Head of caudate nucleus (tissue), 42 donors: ENCODE measurements at places on chromosomes 4 and X.
A peak's percentile ranks its signal among the peaks of the same experiment; 100 is the strongest.

DNA sequence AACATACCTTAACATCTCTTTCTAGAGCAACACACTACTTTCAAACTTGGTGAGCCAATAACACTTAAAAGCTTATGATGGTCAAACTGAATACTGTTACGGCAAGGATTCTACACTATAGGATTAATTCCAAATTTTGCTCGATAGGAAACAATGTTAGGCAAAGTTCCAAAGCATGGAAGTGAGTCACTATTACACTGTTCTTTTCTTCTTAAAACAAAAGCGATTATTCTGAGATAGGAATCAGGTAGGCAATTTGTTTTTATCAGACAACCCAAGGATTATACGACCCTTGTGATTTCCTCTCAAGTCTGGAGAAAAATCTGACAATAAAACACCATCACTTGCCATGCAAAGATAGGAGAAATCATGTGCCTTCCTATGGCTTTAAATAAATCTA, 81.5 kb downstream of the HUWE1 start:
- no peak for DNase-seq

DNA sequence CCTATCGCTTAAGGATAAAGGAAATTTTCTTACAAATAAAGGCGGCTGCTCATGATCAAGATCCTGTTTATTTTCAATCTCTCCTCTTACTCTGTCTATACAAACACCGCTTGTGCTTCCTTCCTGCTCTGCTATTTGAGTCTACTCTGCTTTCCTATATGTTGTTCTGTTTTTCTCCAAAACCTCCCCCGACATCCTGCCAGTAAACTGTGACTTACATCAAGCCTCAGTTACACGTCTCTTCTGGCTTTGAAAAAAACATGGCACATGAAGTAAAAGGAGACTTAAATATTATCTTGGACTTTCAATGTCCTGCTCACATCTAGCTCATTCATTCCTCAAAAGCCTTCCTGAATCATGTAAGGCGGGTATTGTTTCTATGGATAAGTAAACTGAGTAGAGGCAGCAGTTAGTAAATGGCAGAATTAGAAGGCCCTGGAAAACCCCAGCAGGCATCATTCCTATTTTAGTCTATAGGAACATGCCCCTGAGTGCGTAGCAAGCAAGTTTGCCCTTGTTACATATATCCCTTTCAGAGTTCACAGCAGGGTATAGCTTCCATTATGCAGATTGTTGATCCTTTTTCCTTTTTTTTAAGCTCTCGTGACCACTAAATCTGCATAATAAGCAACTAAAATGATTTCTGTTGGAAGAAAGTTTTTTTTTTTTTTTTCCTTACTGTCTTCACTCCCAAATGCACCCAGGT, 280.1 kb downstream of the RAPGEF2 start:
- no peak for DNase-seq

DNA sequence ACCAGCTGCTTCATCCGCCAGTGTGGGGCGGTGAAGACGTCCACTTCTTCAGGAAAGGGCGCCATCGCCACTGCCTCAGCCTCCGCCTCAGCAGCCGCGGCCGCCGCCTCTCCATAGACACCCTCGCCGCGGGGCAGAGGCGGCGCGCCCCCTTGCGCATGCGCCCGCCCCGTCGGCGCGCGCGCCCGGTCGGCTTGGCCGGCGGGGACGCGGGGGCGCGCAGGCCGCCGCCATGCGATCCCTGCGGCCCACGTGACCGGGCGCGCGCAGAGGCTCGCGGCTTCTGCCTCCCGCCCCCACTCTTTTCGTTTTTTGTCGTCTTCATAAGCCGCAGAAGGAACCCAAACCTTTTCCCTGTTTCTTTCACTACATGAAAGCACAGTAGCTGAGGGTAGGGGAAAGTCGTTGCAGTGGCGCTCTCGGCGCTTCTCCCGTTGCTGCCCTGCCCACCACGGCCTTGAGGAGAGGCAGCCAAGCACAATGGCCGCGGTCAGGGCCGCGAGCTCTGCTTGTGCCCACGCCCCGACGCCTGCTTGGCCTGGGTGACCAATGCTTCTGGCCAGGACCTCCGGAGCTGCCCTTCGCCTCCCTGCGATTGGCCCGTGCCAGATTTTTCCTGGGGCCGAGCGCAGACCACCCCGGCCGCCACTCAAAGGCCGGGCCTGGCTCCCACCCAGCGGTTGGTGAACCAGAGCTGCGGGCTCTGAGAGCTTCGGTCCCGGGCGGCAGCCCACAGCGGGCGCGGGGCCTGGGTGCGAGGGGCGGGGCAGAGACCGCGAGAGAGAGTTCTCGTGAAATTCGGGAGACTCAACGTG, at the start of gene FBXL5:
Gene FBXL5 (minus strand): TSS at position 135 of the 815 bp plus-strand sequence. CDS start 70 bp downstream, at position 65.
- peak; percentile 91 for DNase-seq

DNA sequence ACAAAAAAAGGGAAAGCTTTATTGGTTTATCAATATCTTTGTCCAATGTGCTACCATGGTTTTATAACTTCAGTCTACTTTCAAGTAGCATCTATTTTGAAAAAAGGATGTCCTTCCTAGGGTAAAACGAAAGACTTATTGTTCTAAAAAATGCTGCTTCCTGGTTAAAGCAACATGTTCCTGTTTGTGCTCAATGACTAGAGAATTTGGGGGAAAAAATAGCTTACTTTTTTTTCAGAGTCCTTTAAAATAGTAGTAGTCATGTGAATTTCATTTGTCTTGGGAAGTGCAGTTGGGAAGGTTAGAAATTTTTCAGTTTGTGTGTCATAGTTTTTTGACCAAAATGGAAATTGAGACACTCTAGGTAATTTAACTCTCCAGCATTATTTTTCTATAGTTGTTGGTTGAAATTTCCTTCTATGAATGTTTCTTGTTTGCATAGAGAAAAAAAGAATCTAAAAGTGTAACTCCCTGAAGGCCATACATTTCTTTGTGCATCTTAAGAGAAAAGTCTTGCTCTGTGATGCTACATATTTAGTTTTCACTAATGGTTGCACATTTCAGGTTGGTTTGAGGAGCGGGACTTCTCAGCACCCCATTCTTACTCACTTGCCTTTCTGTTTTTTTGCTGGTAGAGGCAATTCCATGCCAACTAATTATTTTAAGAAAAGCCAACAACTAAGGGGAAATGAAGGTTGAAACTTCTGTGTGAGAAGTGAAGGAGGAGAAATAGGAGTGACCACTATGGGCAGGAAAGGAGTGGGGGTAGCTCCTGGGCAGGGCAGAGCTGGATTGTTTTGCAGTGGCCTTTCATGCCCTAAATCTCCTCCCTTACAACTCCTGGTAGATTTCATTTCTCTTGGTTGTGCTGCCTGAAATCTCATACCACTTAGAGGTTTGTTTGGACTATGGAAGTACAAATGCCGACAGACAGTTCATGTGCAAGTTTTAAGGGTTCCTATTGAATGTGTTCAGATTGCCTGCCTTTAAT, 76.4 kb downstream of the RAPGEF2 start:
- DNase-seq, result no peak

GRCh38 chrX:24026432-24026831, 554 bp downstream of the KLHL15 start:
- no peak for DNase-seq

DNA sequence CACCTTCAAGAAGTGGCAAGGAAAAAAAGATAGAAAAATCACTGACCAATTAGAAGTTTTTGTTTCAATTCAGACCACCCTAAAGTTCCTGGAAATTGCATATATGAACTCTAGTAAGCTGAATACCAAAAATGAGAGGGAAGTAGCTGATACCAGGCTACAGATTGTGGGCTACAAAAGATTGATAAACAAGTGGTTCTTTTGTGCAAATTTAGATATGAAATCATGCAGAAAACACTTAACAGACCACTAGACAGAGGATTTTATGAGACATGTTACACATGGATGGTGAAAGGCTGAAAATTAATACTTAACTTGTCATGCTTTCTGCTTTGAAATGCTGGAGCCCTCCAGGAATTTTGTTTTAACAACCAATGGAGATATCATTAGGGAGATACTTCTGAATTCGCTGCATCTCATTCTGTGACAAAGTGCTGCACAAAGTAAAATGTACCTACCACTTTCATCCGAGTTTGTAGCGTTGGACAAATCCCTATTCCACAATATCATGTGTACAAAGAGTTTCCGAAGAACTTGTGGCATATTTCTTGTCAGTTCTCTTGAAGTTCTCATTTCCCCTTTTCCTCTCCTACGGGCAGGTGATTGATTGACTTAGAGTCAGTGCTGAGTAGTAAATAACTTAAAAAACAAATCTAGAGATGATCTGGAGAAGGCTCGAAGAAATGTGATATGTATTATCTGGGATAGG, 235.0 kb downstream of the PALLD start:
- DNase-seq, result no peak

DNA sequence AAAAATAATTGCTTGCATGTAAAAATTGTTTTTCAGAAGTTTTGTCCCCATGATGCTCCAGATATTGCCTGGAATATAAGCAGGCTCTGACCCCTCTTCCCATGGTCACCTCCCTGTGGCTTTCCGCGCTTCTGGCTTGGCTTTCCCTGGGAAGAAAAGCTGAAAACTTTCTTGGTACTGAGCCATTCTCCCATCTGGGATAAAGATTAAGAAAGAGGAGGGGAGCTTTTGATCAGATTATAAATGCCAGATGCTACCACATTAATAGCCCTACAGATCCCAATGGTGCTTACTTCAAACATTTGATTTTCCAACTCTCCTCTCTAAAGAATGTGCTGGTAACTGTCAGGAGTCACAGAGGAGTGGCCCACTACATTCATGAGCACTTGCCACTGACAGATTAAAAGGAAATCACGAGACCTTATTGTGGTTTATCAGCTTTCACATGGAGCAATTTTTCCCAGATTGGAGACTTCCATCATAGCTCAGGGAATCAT, 54.4 kb upstream of the GAB1 start:
- DNase-seq, result no peak

GRCh38 chrX:110614596-110614995, 181.0 kb downstream of the CHRDL1 start:
- DNase-seq, result no peak

DNA sequence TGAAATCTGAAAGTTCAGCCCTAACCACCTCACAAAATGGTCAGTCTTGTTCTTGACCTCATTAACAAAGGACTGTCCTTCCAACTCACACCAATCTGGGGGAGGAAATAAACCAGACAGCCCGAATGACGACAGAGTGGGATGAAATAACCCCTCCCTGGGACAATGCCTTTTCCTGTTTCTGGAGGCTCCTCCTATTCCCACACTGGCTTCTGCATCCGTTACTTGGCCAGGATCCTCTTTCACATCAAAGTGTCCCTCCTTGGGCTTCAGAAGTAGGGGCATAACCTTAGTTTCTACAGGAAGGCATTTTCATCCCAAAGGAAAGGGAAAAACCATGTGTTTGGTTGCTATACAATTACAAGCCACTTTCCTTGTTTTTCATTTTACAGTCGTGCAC, 59.8 kb upstream of the RPL34 start:
- DNase-seq, result no peak
